Cardiac muscle cell (in vitro differentiated cells and primary cell): ENCODE measurements at places on chromosomes 1 and 21. TPM values are rescaled to one million over a fixed set of nuclear protein-coding genes. Genes with fewer than 3 reads are reported as not detected.

C1orf141 gene
- not detected in 2 replicates for total RNA-seq

NPHS2 gene
- total RNA-seq: not detected in 2 replicates

NMNAT2 gene
- total RNA-seq: 0.12 and 1.3 TPM in 2 replicates

RIMKLA gene
- 8.1 and 14.9 TPM in 2 replicates for total RNA-seq

CACNA1S gene
- 0.30 and 0.35 TPM in 2 replicates for total RNA-seq

LRRC3 gene
- 5.9 and 9.5 TPM in 2 replicates for total RNA-seq

SPATC1L gene
- 45.7 and 58.8 TPM in 2 replicates for total RNA-seq

BARHL2 gene
- not detected in 2 replicates for total RNA-seq

CCDC17 gene
- total RNA-seq: 2.9 and 7.5 TPM in 2 replicates

RHOU gene
- total RNA-seq: 1.2 and 2.4 TPM in 2 replicates

TRIM67 gene
- total RNA-seq: 0.06 TPM in 1 of 2 replicates, not detected in the other

FHAD1 gene
- 0.53 and 0.74 TPM in 2 replicates for total RNA-seq

TAS1R2 gene
- not detected in 2 replicates for total RNA-seq

VASH2 gene
- 3.4 and 5.9 TPM in 2 replicates for total RNA-seq

TNFRSF25 gene
- 24.4 and 31.4 TPM in 2 replicates for total RNA-seq

C1orf185 gene
- total RNA-seq: not detected in 2 replicates

KCNJ15 gene
- total RNA-seq: not detected in 2 replicates

SEC16B gene
- 0.35 and 0.63 TPM in 2 replicates for total RNA-seq

CFAP45 gene
- 0.14 TPM in 1 of 2 replicates, not detected in the other for total RNA-seq

WRAP73 gene
- 21.6 and 24.2 TPM in 2 replicates for total RNA-seq

CHIT1 gene
- total RNA-seq: 0.03 TPM in 1 of 2 replicates, not detected in the other

FMO5 gene
- 0.74 and 1.8 TPM in 2 replicates for total RNA-seq

WNT3A gene
- not detected in 2 replicates for total RNA-seq

OR10J1 gene
- not detected in 2 replicates for total RNA-seq

UQCRHL gene
- total RNA-seq: 3.9 and 5.0 TPM in 2 replicates

LGR6 gene
- total RNA-seq: not detected in 2 replicates
